ENCODE measurements at places on chromosomes 16 and 17.

- DNase-seq, result no peak
These were observed 13.9 kb downstream of the SMURF2 start for GRCh38 chr17:64648234-64648633.

DNA sequence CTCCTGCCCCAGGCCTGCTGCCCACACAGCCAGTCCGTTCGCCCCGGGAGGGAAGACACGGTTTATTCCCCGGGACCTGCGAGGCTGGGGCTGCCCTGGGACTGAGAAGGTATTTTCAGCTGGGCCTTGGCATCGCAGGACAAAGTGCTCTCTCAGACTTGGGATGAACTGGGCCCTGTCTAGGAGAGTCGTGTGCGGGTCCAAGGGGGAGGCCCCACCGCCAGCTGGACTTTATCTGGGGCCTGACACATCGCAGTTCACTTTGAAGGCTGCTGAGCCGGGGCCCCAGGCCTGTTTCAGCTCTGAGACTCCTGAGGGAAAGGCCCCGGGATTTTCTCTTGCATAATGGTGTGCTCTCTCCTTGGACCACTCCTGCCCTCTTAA, 6.8 kb downstream of the CRISPLD2 start:
- no peak for DNase-seq

- DNase-seq, result no peak
These were observed 34.4 kb downstream of the TMEM92 start for GRCh38 chr17:50308666-50309065.

DNA sequence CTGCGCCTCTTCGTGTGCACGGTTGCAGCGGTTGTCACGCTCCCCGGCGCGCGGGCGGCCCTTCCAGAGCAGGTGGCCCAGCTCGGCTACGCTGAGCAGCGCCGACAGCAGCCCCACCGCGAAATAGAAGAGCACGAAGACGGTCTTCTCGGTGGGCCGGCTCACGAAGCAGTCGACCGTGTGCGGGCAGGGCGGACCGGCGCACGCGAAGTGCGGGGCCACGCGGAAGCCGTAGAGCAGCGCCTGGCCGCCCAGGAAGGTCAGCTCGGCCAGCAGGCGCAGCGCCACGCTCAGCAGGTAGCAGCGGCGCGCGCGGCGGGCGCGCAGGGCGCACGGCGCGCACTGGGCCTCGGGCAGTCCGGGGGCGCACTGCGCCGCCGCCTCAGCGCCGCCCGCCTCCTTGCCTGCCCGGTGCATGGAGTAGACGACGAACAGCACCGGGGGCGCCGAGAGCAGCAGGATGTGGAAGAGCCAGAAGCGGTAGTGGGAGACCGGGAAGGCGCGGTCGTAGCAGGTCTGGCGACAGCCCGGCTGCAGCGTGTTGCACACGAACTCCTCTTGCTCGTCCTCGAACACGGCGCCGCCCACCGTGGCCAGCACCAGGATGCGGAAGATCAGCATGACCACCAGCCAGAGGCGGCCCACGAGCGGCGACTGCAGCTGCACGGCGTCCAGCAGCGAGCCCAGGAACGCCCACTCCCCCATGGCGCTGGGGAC, 1.3 kb downstream of the GJD3 start:
- no peak for DNase-seq

GRCh38 chr16:27918755-27919154, 144.8 kb downstream of the GSG1L start:
- DNase-seq, result no peak

Measured in hypothalamus (tissue), 51 donors.